Germinal center (tissue), 1 donor: ENCODE measurements at places on chromosomes 12 and 14.
A peak's percentile ranks its signal among the peaks of the same experiment; 100 is the strongest.

DNA sequence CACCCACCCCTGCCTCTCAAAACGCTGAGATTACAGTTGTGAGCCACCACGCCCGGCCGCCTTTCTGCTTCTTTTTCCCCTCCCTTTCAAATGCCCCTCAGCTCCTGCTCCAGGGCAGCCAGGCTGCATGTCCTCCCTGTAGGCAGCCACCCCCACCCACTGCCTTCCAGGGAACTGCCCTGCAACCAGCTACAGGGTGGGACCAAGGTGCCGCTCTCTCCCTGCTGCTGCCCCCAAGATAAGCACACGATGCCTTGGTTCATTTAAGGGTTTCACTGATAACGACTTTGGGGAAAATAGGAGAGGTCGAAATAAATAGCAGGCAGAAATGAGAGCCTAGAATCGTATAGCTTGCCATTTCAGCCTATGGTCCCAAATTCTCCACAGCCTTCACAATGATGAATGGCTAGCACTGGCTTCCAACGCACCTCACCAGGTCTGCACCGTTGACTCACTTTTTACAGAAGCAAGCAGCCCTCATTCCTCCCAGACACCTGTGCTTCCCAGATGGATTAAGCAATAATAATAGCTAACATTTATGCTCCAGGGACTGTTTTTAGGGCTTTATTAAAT lies 40.7 kb downstream of the ATG14 start:
- no peak for DNase-seq

- no peak for DNase-seq
Measured at GRCh38 chr14:98512501-98513251, 759.3 kb downstream of the BCL11B start.

DNA sequence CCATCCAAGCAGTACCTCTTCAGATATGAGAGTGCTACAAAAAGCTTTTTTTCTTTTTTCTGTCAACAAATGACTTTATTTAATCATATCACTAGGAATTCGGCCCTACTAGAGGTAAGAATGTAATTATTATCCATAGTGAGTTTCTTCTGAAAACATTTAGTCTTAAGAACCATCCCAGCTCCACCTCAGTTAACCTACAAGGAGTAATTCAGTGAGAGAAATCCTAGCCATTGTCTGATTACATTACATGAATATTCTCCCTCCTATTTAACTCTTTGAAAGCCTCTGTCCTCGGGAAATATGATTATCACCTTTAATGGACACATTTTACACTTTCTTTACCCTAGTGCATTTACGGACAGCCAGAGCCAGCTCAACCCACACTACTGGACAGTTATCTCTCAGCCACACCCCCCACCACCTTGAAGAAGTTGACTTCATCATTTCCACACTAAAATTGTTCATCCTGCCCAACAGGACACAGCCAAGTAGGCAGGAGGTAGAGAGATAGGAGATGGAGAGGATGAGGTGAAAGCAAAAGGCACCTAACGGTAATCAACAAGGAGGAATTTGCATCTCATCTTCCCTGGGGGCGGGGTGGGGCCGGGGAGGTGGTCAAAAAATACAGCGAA lies 1.3 kb downstream of the PPFIA2 start:
- no peak for DNase-seq

GRCh38 chr12:119283310-119283709 lies 51.2 kb upstream of the CCDC60 start:
- no peak for DNase-seq

DNA sequence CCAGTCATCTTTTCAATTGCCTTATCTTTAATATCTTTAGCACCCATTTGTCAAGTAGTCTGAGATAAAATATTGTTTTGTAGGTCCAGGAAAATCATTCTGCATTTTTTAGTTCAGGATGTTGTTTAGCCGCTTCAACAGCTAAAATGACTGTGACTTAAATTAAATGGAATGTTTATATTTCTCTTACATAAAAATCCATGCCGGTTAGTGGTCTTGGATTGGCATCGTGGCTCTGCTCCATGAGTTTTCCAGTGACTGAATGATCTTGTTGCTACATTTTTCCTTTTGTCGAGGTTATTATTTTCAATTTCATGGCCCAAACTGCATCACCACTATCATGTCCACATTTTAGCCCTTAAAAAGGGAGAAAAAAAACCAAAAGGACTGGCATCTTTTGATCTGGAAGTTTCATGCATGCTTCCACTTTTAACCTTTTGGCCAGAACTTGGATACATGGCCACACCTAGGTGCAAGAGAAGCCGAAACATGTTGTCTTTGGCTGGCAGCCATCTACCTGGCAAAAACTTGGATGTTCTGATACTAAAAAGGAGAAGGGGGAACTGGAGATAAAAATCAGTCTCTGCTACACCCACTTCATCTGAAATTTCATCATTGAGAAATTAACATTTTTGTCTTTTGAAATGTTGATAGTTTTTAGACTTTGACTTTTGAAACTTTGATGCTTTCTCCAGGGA lies 142.4 kb downstream of the OTOGL start:
- no peak for DNase-seq

DNA sequence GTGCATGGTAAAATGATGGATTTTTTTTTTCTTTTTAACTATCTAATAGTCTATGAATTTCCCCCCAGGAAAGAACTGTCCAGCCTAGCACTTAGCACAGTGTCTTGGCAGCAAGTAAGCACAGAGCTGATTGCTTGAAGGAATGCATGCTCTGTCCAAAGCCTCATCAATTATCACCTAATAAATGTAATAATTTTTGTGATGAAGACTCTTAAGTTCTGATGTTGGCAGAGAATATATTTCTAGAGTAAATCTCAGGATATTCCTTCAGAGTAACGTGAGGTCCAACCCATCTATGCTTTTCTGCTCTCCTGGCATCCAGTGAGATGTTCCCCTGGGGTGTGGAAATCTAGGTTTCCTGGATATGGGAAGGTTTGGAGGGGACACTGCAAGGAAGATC lies 152.4 kb downstream of the TMX1 start:
- DNase-seq, result no peak

GRCh38 chr12:96063046-96063445 lies 27.7 kb upstream of the LTA4H start:
- DNase-seq, result peak; percentile 35

DNA sequence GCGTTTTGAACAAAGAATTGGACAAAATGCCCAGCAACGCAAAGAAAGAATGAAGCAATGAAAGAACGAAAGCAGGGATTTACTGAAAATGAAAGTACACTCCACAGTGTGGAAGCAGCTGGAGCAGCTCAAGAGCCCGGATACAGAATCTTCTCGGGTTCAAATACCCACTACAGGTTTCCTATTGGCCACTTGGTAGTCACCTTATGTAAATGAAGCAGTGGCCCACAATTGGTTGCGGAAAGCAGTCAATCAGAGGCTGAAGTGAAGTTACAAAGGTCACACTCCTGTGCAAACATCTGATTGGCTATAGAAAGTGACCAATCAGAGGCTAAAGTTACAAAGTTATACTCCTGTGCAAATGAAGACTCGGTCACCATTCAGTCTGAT lies 15.0 kb upstream of the PPP1R13B start:
- no peak for DNase-seq

GRCh38 chr14:68577802-68578541 lies 214.9 kb downstream of the ZFP36L1 start:
- DNase-seq, result no peak

- DNase-seq, result no peak
Measured at GRCh38 chr14:51727526-51727925, 75.8 kb downstream of the FRMD6 start.

GRCh38 chr14:85223667-85224066 lies 306.3 kb upstream of the FLRT2 start:
- DNase-seq, result no peak

DNA sequence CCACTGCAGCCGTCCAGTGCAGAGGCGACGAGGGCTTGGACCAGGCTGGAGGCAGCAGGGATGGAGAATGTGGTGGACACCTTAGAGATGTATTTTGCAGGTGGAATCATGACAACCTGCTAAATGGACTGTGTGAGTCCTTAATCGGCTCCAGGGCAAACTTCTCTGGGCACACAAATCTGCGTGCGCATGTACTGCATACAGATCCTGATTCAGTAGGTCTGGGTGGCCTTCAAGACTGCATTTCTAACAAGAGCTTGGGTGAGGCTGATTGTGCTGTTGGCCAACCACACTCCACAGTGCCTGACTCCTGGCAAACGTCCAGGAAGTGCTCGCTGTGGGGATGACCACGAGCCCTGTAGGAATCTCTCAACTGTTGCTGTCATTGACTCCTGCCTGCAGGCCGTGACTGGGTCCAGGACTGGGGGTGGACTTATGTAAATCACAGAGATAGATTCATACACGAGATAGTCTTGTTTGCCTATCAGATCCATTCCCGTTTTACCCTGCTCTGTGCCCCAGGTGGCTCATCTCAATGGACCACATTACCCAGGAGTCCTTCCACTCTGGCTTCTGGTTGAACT lies 27.2 kb downstream of the JDP2 start:
- DNase-seq, result no peak

DNA sequence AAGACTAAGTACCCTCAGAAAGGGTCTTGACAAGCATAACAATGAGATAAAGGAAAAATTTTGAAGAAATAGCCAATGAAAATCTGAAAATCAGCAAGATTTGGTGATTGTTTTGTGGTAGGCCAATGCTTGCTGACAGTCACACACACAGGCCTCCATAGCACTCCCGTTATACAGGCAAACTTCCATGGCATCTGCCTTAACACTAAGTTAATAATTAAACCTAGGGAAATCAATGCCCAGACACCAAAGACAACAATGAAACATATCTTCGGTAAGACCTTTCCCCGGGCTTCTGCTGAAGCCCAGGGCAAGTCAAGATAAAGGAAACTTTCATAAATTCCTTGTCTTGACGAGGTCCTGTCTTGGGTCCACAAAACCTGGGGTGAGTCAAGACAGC lies 18.6 kb upstream of the RERGL start:
- no peak for DNase-seq

- DNase-seq, result no peak
Measured at GRCh38 chr12:61916831-61917230, 343.4 kb upstream of the USP15 start.

DNA sequence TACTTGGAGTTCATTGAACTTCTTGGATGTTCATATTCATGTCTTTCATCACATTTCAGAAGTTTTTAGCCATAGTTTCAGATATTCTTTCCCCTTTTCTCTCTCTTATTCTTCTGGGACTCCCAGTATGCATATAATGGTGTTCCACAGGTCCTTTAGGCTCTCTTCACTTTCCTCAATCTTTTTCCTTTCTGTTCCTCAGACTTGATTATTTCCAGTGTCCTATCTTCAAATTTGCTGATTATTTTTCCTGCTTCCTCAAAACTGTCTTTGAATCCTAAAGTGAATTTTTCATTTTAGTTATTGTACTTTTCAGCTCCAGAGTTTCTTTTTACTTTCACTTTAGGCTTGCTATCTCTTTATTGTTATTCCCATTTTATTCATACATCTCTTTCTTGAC lies 8.8 kb upstream of the ZFP36L1 start:
- DNase-seq, result no peak

GRCh38 chr12:47078733-47079467 lies 521 bp upstream of the PCED1B start:
- peak; percentile 22 for DNase-seq

DNA sequence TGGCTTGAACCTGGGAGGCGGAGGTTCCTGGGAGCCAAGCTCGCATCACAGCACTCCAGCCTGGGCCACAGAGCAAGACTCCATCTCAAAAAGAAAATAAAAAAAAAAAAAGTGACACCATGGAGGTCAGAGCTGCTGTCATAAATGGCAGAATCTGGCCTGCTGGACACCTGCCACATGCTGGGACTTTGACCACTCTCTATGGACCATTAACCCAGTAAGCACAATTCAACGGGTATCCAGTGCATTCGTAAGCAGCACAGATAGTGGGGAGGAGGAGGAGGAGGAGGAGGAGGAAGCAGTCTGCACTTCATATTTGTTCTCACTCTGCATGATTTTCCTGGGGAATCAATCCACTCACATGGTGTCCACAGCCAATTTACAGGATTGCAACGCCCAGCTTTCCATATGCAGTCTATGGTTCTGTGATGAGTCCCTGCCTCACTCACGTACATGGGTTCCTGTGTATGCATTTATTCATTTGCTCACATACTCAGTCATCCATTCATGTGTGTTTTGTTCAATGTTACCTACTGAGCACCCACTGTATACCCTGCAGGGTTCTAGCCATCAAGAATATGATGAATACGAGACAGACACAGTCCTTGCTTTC lies 326.8 kb downstream of the GLT1D1 start:
- DNase-seq, result no peak

GRCh38 chr12:113098441-113099028 lies 37.0 kb downstream of the RASAL1 start:
- DNase-seq, result peak; percentile 80

DNA sequence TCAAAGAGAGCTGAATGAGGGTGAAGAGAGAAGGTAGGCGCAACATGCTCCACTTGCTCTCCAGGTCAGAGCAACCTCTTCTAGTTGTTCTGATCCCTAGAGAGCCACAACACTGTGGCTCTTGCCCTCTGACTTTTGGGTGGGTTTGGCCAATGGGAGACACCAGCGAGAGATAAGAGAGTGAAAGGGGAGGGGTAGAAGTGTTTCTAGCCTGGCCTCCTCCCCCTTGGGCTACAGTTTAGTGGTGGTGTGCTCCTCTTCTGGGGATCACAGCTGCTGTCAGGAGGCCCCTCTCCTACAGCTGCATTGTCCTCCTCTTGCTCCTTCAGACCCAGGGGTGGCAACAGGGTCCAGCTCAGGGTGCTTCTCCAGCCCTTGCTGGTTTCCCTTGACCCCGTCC lies 454.8 kb downstream of the FUT8 start:
- no peak for DNase-seq

DNA sequence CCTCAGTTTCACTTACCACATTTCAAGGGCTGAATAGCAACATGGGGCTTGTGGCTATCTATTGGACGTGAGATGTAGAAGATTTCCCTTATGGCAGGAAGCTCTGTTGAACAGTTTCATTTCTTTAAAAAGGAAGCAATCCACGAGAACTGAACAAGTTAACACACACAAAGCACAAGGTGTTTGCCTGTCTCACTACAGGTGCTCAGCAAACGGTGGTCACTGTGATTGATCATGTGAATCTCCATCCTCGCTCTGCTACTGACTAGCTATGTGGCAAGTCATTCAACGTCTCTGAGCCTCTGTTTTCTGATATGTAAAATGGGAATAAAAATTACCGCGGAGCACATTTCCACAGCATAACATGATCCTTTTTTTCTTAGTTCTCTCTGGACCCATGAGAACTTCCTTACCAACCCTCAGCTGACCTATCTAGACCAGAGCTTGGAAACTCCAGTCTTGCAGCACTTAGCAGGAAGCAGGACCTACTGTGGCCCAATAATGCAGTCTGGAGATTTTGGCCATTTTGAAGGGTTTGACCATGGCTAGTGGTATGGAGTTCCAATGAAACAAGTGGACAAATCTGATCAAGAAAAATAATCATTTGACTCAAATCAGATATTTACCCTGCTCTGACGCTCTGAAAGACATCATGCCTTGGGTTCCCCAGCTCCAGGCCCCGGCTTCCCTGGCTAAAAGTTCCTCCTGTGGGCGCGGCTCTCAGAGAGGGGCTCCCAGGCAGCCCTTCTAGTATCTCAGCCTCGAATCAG lies 278.8 kb downstream of the ZFP36L1 start:
- peak; percentile 80 for DNase-seq

- no peak for DNase-seq
Measured at GRCh38 chr14:55221186-55221585, 29.8 kb upstream of the DLGAP5 start.
